Lung (tissue), 17 donors: ENCODE measurements at places on chromosomes 11 and 22.

DNA sequence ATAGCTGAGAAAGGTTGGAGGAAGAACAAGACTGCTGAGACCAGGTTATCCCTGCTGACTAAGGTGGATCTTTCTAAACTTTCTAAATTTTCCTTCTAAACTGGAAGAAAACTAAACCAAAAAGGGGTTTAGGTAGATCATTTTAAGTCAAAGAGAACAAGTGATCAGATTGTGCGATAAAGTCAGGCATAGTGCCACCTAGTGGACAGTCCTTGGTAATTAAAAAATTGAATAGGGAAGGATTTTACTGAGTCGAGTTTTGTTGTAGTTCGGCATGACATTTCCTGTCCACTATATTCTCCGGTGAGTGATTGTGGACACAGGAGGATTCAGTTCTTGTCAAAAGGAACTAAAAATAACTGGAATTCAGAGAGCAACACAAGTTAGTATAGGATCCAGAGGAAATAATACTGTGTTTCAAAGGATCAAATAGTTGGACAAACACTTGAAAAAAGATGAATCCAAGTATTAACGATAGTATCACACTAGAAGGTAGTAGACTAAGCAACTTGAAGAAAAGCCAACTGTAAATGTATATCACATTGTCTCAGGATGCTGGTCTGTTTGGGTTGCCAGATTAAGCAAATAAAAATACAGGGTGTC is 1236.4 kb downstream of the FAM181B start:
- peak; percentile 66 for DNase-seq

DNA sequence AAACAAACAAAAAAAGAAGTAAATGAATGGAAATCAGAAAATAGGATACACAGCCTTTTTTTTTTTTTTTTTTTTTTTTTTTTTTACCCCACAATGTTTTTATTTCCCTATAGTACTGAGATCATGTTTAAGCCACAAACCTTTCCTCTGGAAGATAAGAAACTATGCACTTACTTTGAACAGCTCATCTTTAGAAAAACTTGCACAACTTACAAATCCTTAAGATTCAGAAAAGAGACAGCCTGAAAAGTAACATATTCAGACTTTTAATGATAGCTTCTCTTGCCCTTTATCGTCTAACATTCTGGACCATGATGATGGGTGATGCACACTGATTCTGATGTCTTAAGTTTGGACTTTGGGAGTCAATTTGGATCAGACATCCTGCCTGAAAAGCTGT is 80.3 kb downstream of the TNRC6B start:
- no peak for DNase-seq

GRCh38 chr11:2271327-2272227 is 1.2 kb upstream of the ASCL2 start:
- DNase-seq: no peak

- no peak for DNase-seq
Measured at GRCh38 chr22:41505511-41506220, 36.7 kb downstream of the ACO2 start.

GRCh38 chr11:127627204-127627603 is 626.6 kb upstream of the KIRREL3 start:
- no peak for DNase-seq

DNA sequence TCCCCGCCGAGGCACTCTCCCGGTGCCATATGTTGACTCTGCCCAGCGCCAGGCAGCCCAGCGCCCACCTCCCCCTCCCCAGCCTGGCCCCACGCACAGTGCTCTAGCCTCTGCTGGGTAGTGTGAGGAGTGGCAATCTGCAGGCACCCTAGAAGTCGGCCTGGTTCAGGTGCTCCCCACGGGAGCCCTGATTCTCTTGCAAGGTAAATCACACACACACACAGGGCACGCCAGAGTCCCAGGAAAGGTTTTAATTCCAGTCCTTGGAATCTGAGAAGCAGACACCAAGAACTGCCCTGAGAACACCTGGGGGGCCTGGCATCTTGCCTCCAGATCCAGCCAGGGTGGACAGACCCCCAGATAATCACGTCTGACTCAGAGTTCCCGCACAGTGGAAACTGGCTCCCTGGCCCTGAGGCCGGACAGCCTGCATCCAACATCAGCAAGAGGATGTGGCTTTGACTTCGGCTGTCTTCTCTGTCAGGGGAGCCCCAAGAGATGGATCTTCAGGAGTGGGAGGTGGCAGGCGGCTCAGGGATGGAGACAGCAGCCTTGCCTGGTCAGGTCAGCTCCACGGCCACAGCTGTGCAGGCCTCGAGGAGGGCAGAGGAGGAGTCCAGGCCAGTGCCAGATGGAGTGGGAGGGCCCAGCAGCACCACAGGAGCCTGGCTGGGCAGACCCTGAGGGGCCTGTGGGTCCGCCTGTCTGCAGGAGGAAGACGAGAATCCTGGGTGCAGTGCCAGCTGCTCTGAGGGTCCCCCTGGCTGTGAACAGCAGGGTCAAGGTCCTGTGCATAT is 1.1 kb upstream of the RIN1 start:
- DNase-seq: no peak

- DNase-seq: no peak
Measured at GRCh38 chr11:114925591-114925990, 247.3 kb downstream of the NXPE2 start.

DNA sequence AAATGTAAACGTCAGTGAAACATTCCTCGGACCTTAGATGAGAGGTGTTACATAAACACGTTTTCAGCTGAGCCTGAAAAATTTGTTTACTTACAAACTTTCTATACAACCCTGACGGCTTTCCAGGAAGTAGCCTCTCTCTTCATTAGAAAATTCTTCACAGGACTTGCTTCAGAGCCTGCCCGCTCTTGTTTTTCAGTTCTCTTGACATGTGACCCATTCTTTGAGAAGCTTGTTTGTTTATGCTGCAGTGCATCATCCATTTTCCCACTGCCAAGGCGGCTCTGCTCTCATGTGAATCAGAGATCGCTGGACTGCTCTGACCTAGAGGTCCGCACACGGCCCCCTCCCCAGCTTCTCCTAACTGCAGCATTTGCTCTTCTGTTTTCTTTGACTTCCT is 47.9 kb upstream of the ARHGAP42 start:
- peak; percentile 91 for DNase-seq

- no peak for DNase-seq
Measured at GRCh38 chr11:86743223-86744118, 56.9 kb upstream of the PRSS23 start.

- DNase-seq: no peak
Measured at GRCh38 chr22:48520884-48521588, 1306.6 kb downstream of the BRD1 start.

GRCh38 chr11:58949184-58949583 is 9.9 kb downstream of the GLYATL1 start:
- DNase-seq: no peak

DNA sequence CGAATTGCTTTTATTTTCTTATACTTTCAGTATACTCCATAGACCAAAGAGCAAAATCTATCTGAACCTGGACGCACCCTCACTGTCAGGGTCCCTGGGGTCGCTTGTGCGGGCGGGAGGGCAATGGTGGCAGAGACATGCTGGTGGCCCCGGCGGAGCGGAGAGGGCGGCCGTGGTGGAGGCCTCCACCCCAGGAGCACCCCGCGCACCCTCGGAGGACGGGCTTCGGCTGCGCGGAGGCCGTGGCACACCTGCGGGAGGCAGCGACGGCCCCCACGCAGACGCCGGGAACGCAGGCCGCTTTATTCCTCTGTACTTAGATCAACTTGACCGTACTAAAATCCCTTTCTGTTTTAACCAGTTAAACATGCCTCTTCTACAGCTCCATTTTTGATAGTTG is 1077.4 kb downstream of the BRD1 start:
- DNase-seq: no peak
